Caco-2 (cell line): ENCODE measurements at places on chromosomes 2 and 18. TPM values are rescaled to one million over a fixed set of nuclear protein-coding genes. Genes with fewer than 3 reads are reported as not detected.

The CNRIP1 gene
- total RNA-seq = not detected in 2 replicates

- no peak for DNase-seq
Measured at GRCh38 chr2:234836271-234836670, 115.5 kb upstream of the SH3BP4 start.

The SOCS6 gene
- total RNA-seq = 19.0 and 23.2 TPM in 2 replicates

- peak; percentile 44 for DNase-seq
Measured at GRCh38 chr2:172100080-172100934, 2.4 kb downstream of the DLX2 start.

The ICOS gene
- not detected in 2 replicates for total RNA-seq

GRCh38 chr2:66441581-66442320 lies 6.8 kb downstream of the MEIS1 start:
- no peak for DNase-seq

The LOXHD1 gene
- not detected in 2 replicates for total RNA-seq

GRCh38 chr2:20525041-20526035 lies 78.5 kb downstream of the RHOB start:
- DNase-seq = peak; percentile 59

The WIPF1 gene
- total RNA-seq = 5.1 and 5.2 TPM in 2 replicates

GRCh38 chr2:62996534-62997186 lies 54.0 kb upstream of the OTX1 start:
- DNase-seq = no peak

- DNase-seq = no peak
Measured at GRCh38 chr2:7111626-7112025, 194.4 kb downstream of the RNF144A start.

The ACOXL gene
- total RNA-seq = 2.6 and 2.9 TPM in 2 replicates

The CPO gene
- total RNA-seq = not detected in 2 replicates

GRCh38 chr2:157777427-157777826 lies 98.7 kb downstream of the ACVR1 start:
- peak; percentile 49 for DNase-seq

- no peak for DNase-seq
Measured at GRCh38 chr18:21192308-21192624, 49.8 kb upstream of the GREB1L start.

GRCh38 chr2:108565778-108566375 lies 31.6 kb downstream of the LIMS1 start:
- DNase-seq = no peak

- DNase-seq = no peak
Measured at GRCh38 chr2:3460156-3460555, 59.2 kb downstream of the ADI1 start.

The PMS1 gene
- 38.1 and 40.2 TPM in 2 replicates for total RNA-seq
